ENCODE measurements at places on chromosomes 5 and 9. TPM values are rescaled to one million over a fixed set of nuclear protein-coding genes. Genes with fewer than 3 reads are reported as not detected.

DNA sequence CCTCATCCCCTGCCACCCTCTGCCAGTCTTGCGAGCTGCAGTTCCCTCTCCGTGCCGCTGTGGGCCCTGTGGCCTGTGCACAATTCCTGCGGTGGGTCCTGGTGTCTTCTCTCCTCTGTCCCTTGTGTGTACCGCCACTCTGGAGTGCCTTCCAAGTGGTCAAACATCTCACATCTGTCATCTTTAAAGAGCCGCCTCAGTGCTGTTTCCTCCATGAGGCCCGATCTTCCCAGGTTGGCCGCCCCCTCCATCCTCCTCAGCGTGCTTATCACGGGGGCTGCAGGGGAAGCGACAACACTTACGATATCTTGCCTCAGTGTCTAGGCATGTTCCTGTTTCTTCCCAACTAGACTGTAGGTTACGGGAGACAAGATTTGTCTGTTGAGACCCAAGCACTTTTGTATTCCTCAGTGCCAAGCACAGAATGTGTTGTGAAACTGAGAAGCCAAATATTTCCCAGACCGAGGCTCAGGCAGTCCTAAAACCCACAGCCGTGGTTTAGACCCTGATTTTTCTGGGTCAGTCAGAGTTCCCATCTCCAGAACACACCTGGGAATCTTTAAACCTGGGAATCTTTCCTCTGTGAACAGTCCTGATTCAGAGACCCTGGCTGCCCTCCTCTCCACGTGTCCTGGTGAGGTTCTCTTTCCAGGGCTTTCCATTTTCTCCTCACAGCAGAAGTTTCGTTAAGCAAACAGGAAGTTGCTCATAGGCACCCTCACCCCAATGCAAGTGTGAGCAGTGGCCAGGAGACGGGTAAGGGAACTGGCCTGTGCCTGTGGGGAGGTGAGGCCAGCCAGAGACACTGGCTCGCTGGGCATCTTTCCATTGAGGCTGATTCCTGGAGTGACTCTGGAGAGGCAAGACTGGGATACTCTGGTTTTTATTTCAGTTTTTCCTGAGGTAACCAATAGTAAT lies 28.8 kb downstream of the SLC46A2 start:
- DNase-seq, result no peak

DNA sequence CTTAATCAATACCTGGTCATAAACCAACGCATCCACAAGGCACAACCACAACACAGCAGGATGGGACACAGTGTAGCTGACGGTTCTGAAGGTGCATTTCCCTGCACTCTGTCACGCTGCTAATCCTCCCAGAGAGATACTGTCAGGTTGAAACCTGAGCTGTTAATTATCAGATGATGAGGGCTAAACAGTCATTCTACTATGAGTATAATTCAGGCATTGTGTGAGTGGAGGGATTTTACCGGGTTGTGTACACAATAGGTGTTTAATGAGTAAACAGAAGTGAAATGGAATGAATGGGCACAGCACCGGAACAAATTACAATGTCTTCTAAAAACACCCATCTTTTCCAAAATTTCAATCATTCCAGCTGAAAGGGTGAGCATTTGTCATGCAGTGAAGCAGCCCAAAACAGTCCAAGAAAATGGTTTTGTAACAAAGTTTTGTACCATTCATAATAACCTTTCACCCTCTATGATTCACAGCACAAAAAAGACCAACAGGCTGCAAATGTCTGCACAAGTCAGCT lies 71.5 kb downstream of the ABCA1 start:
- DNase-seq, result no peak

DNA sequence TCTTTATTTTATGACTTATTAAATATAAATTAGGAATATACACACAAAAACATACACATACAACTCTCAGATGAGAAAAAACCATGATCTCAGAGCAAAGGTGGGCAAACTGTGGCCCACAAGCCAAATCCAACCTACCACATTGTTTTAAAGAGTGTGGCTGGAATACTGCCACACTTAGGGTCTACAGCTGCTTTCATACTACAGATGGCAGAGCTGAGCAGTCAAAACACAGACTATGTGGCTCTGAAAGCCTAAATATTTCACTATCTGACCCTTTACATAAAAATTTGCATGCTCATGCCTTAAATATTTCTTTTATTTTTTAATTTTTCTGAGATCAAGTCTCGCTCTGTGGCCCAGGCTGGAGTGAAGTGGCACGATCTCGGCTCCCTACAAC lies 28.3 kb downstream of the LEAP2 start:
- no peak for DNase-seq

GRCh38 chr5:93570294-93571113 lies 10.5 kb downstream of the NR2F1-AS1 start:
- DNase-seq, result no peak

DNA sequence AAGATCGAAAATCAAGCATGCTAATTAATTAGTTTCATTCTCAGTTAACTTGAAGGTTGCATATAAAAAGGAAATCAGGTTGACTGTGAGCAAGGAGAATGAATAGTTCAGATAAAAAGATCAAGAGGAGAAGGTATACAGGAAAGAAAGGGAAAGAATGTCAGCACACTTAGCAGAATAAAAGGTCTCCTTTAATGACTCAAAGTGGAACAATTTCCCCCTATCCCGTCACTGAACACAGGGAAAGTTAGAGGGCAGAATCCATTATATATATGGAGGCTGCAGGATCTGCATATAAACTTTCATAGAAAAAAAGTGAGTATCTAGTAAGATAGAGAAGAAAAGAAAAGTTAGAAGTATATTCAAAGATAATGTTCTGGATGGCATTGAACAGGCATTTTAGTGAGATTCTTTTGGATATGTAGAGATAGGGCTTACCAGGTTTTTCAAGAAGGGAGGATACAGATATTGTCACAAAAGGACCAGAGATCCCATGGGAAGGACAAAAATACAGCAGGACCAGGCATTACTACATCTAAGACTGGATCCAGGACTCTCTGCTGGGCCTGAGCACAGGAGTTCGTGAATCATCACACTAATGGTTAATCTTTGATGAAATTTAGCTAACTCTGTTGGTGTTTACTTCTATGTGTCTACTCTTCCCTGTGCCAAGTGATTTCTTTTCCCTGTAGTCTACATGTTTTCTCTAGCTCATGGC lies 988.2 kb upstream of the ARRDC3 start:
- no peak for DNase-seq

- no peak for DNase-seq
Measured at GRCh38 chr9:113738893-113739604, 137.1 kb upstream of the ZNF618 start.

DNA sequence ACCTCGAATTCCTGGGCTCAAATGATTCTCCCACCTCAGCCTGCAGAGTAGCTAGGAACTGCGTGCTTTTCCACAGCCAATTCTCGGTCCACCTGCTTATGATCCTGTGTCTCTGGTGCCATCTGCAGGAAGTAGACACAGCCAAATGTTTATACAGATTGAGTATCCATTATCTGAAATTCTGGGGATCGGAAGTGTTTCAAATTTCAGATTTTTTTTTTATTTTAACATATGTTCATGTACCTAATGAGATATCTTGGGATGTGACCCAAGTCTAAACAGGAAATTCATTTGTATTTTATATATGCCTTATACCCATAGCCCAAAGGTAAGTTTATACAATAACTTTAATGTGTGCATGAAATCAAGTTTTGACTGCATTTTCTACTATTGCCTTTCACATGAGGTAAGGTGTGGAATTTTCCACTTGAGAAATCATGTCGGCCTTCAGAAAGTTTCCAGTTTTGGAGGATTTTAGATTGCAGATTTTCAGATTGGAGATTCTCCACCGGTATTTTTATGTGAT lies 89.5 kb downstream of the ESM1 start:
- DNase-seq, result no peak

GRCh38 chr9:89374176-89374575 lies 55.9 kb downstream of the SECISBP2 start:
- no peak for DNase-seq

GRCh38 chr5:59491945-59492344 lies 401.6 kb downstream of the PDE4D start:
- DNase-seq, result no peak

DNA sequence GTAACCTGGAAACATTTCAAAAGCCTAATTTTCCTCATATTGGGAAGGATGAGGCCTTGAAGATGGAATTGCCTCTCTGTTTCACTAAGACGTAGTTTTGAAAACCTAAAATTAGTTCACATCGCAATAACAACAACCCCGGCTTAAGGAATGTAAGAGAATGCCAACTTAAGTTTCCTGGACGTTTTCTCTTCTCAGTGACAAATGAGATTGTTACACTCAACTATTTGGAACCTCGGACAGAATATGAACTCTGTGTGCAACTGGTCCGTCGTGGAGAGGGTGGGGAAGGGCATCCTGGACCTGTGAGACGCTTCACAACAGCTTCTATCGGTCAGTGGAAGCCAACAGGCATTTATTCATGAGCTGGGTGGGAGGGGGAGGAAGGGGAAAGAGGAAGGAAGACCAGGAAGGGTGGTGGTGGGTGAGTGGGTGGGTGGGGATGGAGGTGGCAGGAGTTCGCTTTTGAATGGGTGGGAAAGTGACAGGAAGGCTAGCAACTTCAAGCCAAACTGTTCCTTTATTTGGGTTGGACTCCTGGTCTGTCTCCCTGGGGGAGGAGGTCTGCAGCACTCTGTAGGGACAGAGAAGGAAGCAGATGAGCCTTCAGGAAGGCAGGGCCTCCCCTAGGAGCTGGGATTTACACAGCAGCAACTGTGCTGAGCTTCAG lies 83.4 kb downstream of the TEK start:
- DNase-seq, result no peak

DNA sequence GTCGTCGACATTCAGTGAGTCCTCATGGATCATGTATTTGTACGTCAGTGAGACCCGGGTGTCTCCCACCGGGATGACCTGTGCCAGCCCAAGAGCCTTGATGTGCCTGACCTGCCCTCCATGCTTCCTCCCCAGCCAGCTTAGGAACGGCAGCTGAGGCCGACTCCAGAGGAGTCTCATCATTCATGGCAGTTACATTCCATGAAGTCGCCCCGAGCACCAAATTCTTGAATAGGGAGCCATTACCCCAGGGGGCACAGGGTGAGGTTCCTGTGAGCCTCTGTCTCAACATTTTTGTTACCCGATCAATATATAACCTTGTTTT lies 67.8 kb downstream of the ZNF354C start:
- DNase-seq, result no peak

DNA sequence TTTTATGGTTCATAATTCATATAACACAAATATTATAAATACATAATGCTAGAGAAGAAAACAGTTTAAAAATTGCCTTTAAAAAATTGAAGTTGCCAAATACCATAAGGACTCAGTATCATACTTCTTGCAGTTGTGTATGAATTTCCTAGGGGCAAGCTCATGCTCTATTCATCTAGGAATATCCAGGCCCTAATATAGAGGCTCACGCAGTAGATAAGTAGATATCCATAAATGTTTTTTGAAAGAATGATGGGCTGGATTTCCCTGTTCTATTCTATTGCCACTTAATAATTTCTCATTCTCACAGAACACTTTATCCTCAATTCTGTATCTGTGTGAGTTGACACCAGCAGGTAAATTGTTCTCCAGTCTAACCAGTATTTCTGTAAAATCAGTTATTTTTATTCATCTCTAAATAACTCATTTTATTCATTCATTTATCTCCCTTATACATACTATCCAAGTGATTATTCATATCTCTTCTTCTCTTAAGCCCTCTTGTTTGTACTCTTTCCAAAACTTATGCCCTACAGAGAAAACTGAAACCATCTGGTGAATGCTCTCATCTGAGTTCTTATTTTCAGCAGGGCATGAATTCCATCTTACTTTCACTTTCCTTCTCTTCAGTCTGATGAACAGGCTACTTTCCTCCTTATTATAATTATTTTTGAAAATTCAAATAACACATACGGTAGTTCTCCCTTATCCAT lies 97.1 kb downstream of the SLC44A1 start:
- DNase-seq, result no peak

DNA sequence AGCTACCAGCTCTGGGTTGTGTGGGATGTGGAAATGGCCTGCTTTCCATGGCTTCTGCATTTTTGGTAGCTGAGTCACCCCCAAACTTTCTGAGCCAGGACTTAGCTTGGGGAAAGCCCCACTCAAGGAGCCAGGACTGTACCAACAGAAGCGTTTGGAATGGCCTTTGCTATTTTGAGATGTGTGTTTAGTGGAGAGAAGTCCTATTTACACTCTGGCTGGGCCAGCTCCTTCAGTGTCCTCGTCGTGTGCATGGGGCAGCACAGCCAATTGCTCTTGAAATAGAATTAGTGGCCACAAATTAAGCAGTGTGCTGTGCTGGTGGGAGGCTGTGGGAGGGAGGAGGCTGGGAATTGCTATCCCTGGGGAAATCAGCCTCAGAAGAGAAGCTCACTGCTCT lies 51.6 kb downstream of the ENTREP1 start:
- peak; percentile 75 for DNase-seq

DNA sequence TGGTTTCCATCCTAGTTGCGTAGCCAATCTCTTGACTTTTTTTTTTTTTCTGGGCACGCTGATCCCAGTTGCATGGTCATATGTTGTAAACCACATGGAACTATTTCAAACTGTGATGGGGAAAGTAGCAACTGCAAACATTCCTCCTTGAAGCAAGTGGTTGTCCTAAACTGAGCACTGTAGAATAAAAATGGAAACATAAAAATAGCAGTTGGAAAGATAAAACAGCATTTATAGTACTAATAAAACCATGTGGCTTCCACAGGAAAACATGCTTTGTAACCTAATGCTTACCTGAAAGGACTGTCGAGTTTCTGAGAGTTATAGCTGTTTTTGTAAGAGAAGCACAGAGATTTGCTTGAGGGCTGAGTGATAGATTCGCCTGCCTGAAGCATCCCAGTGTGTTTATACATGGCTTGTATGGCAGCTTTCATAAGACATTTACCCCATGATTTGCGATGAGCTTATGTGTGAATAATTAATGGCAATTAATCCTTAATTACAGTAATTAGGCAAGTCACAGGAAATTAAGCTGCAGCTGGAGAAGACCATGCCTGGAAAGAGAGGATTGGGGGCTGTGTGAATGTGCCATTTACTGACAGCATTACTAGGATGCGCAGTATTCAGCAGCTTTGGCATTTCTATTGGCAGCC lies 136.5 kb downstream of the PBX3 start:
- DNase-seq, result no peak

GRCh38 chr9:81609782-81610739 lies 79.3 kb downstream of the TLE1 start:
- no peak for DNase-seq

The RALGDS gene
- polyA plus RNA-seq, result 19.1 TPM

The RMI1 gene
- 4.7 TPM for polyA plus RNA-seq

The SLC22A5 gene
- polyA plus RNA-seq, result 6.9 TPM

The ST8SIA4 gene
- polyA plus RNA-seq, result 0.02 TPM

The ACER2 gene
- polyA plus RNA-seq, result 1.6 TPM

The SPAG8 gene
- 0.58 TPM for polyA plus RNA-seq

The SCGB3A2 gene
- not detected for polyA plus RNA-seq

The SLC1A1 gene
- 0.45 TPM for polyA plus RNA-seq
